NCI-H226 (cell line): ENCODE measurements at places on chromosomes 12 and 14.

GRCh38 chr14:103418481-103418818, 33.2 kb downstream of the MARK3 start:
- DNase-seq, result peak; percentile 74

DNA sequence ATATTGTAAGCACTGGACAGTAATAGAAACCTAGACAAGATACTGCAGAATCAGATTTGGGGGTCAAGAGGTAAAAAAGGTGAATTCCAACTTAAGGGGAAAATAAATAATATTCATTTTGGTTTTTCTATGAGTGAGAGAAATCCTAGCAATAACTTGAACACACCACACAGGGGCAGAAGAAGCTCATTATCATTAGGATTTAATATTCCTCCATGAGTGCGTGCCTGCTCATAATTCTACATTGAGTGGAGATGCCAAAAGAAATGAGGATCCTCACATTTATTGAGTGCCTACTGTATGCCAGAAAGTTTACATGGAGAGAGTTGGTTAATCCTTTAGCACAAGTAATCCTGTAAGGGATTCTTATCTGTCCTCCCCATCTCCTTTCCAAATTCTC, 40.5 kb upstream of the C14orf132 start:
- DNase-seq, result no peak

- no peak for DNase-seq
These were observed 32.8 kb upstream of the C14orf180 start for GRCh38 chr14:104546591-104547309.

GRCh38 chr14:34733245-34733644, 18.9 kb upstream of the CFL2 start:
- DNase-seq, result no peak

DNA sequence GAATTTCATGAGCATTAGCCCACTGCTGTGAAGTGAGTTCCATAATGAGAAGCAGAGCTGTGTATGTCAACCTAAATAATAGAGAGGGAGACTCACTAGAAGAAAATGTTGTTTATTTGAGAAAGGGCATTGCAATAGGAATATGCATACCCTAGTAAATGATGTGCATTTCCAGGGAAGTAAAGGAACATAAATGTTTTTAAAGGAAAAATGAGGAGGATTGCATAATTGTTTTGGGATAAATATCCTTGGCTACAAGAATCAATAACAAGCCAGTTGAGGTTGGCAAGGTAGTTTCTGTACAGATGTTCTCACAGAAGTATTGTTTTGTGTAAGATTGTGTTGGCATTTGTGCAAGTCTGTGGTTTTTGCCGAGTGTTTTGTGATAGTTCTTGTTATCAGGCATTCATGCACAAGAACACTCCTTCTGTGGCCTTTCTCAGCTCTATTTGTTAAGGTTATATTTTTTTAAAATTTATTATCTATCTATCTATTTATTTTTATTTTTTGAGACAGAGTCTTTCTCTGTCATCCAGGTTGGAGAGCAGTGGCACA, 47.1 kb downstream of the EMP1 start:
- no peak for DNase-seq

DNA sequence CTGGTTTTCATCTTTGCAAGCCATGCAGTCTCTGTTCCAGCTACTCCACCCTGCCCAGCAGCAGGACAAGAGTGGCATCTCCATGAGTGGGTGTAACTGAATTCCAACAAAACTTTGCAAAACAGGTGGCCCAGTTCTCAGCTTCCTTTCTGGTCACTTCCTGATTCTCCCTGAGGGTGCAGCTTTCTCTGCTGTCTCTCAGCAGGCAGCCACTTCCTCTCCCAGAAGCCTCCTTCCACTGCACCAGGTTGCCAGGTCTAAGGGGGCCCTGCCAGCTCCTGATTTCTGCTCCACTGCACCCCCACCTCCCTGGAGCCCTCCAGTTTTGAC, 341.0 kb upstream of the FKBP4 start:
- no peak for DNase-seq

GRCh38 chr12:128864516-128865186, 11.4 kb downstream of the GLT1D1 start:
- DNase-seq, result no peak

GRCh38 chr14:99518441-99519346, 37.5 kb downstream of the CCNK start:
- peak; percentile 48 for DNase-seq

- no peak for DNase-seq
These were observed 331.2 kb upstream of the SFSWAP start for GRCh38 chr12:131379738-131380137.

GRCh38 chr12:59164991-59165718, 244.9 kb upstream of the LRIG3 start:
- peak; percentile 15 for DNase-seq

GRCh38 chr12:75592638-75593335, 81.4 kb upstream of the KRR1 start:
- DNase-seq, result no peak

DNA sequence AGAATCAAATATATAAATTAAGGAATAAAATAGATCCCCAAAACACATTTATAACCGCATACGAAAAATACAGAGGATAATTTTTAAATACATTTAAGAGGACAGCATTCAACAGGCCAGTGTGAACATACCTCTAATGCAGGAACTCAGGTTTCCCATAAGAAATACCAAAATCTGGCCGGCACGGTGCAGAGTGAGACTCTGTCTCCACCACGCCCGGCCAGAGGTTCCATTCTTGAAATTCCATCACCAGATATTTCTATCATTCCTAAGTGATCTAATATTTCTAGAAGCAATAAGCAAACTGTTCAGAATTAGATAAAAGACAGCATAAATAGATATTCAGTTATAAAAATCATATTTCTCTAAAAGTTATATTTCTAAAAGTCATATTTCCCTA, 30.2 kb upstream of the OASL start:
- no peak for DNase-seq
